BJ (cell line): ENCODE measurements at places on chromosomes 12 and 14. TPM values are rescaled to one million over a fixed set of nuclear protein-coding genes. Genes with fewer than 3 reads are reported as not detected.

The AGAP2 gene
- 0.04 and 0.05 TPM in 2 replicates for polyA plus RNA-seq

The JPH4 gene
- polyA plus RNA-seq: not detected in 2 replicates

DNA sequence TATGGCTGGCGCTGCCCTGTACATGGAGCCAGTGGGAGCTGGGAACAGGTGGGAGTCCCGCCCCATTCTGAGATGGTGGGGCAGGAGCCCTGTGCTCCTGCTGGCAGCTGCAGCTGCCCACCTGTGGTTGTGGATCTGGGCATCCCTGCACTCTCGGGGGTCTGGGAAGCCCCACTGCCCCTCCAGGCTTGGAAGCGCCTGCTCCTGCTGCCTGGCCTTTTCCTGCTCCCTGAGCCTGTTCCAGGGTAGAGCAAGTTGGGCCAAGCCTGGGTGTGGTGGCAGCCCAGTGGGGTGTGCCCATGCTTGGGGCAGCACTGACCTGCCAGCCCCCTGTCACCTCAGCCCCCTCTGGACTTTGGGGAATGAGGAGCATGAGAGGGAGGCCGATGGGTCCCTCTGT, 104.0 kb downstream of the MNAT1 start:
- DNase-seq: no peak

GRCh38 chr12:31644536-31644935, 15.0 kb upstream of the ETFBKMT start:
- no peak for DNase-seq

- DNase-seq: peak; percentile 10
Measured at GRCh38 chr12:85468356-85469157, 188.5 kb downstream of the ALX1 start.

The AICDA gene
- not detected in 2 replicates for polyA plus RNA-seq

DNA sequence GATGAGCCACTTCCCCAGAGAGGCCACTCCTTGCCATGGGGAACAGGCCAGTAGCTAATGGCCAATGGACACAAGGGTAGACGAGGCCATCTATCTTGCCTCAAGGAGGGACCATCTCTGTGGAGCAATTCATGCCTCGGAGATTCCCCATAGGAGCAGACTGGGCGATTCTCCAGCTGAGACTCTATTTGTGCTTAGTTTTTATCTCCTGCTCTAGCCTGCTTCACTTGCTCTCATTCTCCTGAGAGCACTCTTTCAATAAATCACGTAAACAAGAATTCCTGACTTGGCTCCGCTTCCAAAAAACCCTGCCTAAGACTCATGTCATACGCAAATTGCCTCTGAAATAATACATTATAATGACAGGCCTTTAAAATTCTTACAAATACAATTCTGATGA, 396.4 kb upstream of the USP15 start:
- no peak for DNase-seq

DNA sequence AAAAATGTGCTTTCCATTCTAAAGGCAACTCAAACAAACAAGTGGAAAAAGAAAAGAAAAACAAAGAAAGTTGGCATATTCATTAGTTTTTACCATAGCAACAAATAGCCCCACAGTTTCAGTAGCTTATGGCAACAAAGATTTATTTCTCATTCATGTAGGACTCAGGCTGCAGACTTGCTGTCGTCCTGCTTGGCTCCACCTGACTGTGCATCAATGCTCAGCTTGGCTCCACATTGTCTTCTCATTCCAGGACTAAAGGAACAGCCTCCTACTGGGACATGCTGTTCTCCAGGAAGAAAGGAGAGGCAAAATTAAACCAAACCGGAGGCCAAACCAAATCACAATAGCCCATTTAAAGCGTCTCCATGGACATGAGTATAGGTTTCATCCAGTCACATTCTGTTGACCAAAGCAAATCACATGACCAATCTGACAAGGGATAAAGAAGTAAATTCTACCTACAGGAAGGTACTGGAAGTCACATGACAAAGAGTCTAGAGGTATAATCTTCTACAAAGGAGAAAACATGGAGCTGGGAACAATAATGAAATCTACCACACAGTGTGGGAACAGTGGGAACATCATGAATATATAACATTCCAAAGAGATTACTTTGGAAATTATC, 222.5 kb downstream of the PIK3C2G start:
- DNase-seq: no peak

The FAM90A1 gene
- 0.20 and 0.22 TPM in 2 replicates for polyA plus RNA-seq

The FAM181A gene
- not detected in 2 replicates for polyA plus RNA-seq

DNA sequence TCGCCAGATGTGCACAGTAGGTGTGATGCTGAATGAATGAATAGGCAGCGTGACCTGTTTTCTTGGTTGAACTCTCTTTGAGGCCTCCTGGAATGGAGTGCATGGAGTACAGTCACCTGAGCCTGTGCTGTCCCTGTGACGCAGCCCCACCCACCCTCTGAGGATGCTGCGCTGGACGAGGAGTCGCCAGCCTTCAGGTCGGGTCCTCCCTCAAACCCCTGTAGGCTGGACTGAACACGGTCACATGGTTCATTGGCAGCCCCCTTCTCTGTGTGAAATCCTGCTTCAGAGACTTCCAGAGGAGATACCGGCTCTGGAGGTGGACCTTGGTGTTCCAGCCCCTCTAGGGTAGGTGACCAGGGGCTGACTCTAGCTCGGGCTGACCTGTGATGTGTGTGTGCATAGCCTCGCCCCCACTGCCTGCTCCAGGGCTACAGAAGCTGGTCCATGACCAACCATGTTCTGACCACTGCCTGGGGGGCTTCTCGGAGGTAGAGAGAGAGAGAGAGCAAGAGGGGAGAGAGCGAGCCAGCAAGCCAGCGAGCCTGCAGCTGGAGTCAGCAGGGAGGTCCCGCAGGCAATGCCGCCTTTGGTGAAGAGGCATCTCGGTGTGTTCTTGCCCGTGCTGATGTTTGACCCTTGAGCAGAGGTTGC, 158.0 kb upstream of the RTL1 start:
- no peak for DNase-seq

The SLC4A8 gene
- 4.9 and 7.3 TPM in 2 replicates for polyA plus RNA-seq

The PTGDR gene
- polyA plus RNA-seq: not detected in 2 replicates

DNA sequence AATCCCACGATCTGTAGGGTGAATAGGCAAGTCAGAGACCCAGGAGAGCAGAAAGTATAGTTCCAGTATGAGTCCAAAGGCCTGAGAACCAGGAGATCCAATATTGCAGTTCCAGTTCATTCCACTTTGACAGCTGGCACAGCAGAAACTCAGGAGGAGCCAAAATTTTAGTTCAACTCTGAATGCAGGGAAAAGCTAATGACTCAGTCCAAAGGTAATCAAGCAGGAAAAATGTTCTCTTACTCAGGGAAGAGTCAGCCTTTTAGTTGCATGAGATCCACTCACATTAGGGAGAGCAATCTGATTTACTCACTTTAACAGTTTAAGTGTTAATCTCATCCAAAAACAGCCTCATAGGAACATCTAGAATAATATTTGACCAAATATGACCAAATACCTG, 130.2 kb upstream of the LRFN5 start:
- DNase-seq: no peak

The CFAP54 gene
- polyA plus RNA-seq: 0.16 and 0.38 TPM in 2 replicates

- DNase-seq: no peak
Measured at GRCh38 chr14:76687611-76688382, 73.5 kb upstream of the VASH1 start.

The CYP27B1 gene
- 0.76 and 0.91 TPM in 2 replicates for polyA plus RNA-seq

DNA sequence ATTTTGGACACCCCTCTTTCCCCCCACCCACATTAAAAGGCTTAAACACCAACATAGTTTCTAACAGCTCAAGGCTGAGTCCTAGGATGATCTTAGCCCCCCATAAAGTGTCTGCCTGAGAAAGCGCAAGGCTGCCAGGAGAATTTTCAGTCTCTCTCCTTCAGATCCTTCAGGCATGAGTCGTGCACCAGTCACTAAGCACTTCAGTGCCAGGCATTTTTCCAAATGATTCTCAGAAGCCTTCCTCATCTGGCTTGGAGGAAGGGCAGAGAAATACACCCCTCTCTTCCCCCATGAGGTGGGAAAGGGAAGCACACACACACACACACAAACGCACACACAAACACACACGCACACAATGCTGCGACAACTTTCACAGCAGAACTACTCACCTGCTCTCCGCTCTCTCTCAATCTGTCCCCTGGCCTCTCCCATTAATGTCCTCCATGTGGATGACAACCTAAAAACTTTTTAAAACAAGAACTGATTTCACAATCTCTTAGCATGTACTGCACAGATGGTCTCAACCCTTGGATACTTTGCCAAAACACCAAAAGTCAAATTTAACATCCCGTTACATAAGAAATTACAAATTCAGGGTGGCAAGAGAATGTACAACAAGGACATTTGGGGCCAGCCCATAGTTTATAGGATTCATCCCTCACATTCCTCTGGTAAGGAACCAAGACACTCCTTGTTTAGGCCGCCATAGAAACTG, 49.8 kb downstream of the CKAP4 start:
- peak; percentile 93 for DNase-seq

- DNase-seq: no peak
Measured at GRCh38 chr14:99561864-99562263, 42.1 kb downstream of the CCDC85C start.

DNA sequence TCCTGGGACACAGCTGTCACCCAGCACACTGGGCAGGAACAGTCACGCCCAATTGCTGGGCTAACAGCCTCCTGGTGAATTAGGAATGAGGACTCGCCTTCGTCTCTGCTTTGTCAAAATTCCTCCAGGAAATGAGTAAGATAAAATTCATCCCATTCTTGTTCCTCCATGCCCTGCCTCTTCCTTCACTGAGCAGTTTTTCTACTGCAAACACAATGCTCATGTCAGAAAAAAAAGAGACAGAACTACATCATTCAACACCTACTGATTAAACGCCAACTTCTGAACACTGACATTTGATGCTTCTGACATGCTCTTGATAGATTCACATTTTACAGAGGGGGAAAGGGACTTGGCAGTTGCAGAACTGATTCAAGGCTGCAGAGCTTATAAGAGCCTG, 37.5 kb upstream of the DTX1 start:
- no peak for DNase-seq

DNA sequence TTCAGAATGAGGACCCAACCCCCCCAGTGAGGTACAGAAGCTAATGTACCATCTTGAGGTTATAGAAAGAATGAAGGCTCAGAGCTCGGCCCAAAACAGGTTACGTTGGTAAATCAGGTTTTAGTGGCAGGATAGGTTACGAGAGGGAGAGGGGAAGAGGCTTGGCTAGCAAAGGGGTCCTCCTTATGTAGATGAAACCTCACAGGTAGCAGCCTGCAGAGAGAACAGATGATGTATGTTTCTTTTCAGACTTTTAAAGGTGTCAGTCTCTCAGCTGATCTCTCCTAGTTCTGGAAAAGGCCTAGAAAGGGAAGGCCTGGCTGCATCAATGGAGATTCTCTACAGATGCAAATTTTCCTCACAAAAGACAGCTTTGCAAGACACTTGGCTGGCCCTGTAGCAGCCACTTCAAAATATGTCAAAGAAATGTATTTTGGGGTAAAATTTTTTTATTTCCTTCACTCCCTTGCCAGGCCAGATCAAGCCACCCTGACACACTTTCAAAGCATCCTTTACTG, 71.7 kb upstream of the CPSF6 start:
- DNase-seq: no peak

GRCh38 chr12:110739488-110739887, 3.2 kb downstream of the PPP1CC start:
- no peak for DNase-seq

- DNase-seq: no peak
Measured at GRCh38 chr12:79692860-79693577, 2.3 kb upstream of the PAWR start.

DNA sequence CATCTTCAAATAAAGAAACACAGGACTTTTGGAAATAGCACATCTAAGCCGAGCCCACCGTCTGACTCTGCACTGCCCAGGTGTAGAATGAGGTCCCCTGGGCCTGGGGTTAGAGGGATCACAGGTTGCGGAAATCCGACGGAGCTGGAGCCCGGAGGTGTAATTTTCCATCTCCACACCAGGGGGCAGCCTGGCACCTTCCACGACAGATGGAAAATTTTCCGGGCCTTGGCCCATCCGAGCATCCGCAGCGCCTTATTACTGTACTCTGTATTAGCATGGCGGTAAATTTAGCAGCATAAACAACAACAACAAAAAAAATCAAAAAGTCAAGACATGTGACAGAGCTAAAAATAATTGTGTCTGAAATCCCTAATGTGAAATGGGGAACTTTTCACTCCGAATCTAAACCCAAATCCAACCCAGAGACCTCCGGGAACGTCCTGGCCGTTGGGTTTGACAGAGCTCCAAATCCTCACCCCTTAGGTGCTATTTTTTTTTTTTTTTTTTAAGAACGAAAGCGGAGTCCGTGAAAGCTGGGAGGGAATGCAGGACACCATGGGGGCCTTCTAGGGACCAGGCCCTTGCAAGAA, 93.9 kb downstream of the KSR2 start:
- DNase-seq: no peak

DNA sequence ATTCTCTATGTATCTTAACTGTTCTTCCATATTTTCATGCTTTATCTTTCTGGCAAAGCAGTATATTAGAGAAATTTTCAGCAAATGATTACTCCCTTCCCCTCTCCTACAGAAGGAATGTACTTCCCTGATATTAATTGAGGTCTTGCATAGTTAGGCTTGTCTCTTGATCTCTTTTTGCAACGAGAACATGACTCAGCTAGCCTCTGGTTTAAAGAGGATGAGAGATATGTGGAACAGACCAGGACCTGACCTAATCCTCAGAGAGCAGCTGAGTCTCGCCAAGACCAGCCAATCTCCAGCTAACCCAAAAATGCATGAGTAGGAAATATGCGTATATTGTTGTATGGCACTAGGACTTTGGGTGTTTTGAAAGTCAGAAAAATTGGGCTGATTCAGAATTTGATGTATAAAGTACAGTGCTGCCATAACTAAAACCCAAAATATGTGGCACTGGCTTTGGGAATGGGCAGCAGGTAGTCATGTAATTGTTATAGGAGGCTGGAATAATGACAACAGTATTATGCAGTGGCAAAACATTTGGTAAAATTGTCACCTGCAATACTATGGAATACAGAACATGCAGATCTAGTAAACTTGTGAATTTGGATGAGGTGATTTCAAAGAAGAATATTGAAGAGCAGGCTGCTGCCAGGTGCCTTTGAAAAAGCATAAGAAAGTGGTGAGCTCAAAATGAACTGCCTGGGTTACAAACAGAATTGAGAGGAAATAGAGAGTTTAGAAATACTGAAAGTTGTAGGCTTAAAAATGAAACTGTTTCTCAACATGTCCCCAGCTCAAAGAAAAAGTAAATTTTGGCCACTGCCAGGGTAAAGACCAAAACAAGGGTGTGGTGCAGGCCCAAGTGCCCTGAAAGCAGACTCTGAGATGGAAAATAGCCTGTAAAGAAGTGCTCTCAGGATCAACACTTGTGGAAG, 9.3 kb upstream of the USP15 start:
- DNase-seq: peak; percentile 31

GRCh38 chr12:96219700-96220206, 25.6 kb downstream of the ELK3 start:
- peak; percentile 90 for DNase-seq

DNA sequence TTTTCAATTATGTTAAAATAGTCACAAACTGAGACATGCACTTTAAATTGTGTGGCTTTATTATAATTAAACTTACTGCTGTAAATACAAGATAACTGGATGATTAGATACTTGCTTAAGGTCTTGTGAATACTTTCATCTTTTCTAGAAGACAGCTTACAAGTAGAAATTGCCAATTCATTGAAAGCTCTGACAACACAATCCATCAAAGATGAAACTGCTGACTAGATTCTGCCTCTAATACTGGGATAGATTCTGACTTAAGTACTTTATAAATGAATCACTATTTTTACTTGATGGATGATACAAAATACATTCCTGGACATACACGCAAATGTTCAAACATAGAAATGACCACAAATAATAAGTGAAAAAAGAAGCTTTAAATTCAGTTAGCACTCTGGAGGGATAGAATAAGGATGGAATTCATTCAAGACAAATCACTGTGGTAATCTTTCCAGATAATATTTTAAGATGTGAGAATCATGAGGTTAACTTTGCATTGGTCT, 876.8 kb downstream of the RPS29 start:
- no peak for DNase-seq

GRCh38 chr14:66395300-66395699, 90.9 kb upstream of the CCDC196 start:
- no peak for DNase-seq
